ENCODE measurements at places on chromosomes 2 and 18.

DNA sequence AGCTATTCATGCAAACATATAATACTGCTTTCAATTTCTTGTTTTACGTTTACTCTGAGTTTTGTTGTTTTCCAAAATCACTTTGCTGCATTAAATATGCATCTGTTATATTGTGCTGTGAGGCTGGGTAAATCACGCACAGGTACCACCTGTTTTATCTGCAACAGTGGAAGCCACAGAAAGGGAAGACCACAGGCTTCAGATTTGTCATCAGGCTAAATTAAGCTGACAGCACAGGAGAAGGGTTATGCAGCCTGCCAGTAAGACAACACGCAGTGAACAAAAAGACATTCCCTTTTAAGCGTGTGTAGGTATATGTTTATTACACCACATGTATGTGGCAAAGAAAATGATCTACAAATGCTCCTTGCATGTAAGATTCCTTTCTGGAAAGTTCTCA lies 38.2 kb downstream of the ZNF516 start:
- DNase-seq, result no peak

GRCh38 chr2:197813093-197813787 lies 8.8 kb downstream of the PLCL1 start:
- DNase-seq, result no peak

DNA sequence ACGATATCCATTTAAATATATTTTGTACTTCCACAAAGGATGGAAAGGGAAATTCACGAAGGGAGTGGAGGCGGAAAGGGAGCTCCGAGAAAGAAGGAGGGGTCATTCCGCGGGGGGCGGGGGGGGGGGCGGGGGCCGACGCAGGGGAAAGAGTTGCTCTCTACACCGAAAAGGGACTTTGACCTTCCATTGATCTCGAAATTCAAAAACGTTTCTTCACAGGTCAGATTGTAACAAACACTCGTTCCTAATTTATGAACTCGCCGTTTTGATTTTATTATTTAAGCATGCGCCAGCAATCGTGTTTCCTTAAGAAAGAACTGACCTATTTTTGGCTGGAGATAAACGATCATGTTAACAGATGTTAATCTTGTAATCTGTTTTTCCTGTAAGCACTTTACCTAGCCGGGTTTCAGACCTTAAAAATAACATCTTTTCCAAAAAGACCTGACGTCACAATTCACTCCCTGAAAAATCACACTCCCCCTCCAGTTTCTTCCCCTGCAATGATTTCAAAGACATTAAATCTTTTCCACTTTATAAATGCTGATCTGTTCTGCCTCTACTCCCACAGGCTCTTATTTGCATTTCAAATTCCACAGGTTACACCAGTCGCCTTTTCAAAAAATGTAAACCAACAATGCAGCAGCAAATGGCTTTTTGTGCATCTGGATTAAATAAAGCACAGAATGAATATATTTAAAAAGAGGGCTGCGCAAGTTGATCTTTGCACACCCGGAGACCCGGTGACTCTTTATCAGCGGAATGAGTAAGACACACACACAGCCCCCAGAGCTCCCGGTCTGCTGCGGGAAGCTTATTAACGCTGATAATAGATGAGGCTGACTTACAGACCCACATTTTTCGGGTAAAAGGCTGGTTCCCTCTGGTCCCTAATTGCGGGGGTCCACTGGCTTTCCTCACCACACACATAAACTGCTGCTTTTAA lies 1.6 kb downstream of the ZNF516 start:
- DNase-seq, result no peak

- DNase-seq, result no peak
Observed at GRCh38 chr2:46863882-46864281, 51.7 kb downstream of the MCFD2 start.

DNA sequence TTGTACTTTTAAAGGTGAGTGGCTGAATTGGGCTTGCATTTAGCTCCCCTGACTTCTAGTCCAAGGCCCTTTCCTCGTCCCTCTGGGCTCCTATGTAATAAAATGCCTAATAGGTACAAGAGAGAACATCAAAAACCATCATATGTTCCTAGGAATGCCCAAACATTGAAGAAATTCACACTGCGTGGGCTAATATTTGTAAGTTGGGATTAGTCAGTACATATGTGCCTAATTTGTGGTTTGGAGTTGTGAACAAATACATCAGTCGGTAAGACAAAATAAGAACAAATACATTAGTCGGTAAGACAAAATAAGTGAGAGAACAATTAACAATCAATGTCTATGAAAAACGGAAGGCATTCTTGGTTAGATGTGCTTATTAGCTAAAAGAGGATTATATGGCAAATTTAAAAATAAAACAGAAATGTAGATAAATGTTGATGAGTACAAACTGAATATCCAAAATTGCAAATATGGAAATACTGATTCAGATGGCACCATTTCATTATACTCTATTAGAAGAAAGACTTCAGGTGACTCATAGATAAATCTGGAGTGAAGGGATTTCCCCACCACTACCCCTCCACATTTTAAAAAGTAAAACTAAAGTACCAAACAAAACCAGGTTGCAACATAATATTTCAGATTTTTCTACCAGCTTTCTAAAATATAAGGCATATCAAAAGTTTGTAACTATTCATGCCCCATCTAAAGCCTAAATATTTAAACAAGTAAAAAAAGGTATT lies 325.4 kb downstream of the ZEB2 start:
- DNase-seq, result no peak

DNA sequence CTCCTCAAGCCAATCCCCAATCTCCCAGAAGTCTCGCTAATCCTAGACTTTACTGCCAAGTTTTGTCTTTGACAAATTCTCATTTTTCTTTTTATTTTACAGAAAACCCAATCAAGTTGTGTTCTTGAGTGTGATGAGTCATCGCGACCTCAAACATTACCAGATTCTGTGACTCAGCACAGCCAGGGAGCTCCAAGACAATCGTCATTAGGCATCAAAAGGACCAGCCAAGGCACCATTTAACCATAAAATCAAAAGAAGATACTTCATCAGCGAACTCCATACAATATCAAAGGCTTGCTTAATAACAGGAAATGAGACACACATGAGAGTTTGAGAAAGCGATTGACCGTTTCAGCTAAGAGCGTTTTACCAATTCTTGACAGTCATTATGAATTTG lies 146.2 kb upstream of the AGAP1 start:
- DNase-seq, result no peak

DNA sequence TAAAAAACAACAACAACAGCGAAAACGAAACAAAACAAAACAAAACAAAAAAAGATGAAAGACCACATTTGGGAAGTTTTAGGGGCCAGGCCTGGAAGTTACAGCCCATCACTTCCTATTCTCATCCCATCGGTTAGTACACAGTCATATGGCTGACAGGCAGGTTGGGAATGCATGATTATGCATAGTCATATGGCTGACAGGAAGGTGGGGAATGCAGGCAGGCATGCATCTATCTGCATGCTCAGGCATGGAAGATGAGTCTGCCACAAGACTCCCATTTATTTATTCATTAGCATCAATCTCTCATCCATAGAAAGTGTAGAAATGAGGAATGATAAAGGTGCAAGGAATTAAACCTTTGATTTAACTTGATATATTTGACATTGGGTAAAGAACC lies 325.3 kb upstream of the MEX3C start:
- DNase-seq, result no peak

DNA sequence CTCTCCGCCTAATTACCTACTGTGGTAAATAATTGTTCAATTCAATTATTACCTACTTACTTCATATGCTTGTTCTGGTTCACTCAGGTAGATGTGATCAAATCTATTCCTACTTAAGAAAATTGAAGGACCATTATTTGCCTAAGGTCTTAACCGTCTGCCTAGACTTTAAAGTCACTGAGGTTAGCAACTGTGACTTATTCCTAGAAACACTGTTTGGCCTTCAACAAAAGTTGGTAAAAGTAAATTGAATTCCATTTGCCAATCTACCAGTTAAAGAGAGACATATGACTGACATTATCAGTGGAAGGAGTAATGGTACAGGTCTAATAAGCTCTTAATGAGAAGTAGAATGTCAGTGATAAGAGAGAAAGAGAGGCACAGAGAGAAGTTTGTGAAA lies 491.5 kb downstream of the NYAP2 start:
- no peak for DNase-seq

DNA sequence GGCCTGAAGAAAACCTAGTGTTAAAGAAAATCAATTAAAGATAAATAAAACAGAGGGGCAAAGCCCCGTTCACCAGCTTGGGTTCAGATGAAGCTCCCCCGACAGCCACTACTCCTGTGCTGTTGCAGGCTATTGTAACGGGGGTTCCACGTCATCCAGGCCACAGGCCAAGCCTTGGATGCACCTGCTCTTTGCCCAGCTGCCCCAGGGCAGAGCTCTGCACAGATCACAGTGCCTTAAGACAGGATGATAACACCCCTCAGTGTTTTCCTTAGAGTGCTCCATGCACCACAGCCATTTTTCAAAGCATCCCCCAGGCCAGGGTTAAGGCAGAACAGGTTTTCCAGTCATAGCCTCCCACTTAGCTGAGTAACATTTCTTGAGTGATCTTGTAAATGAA lies 32.0 kb downstream of the FASTKD2 start:
- no peak for DNase-seq

All from tibial nerve (tissue), 4 donors.